NCI-H1092 (cell line): ENCODE measurements at places on chromosomes 11 and 22.

DNA sequence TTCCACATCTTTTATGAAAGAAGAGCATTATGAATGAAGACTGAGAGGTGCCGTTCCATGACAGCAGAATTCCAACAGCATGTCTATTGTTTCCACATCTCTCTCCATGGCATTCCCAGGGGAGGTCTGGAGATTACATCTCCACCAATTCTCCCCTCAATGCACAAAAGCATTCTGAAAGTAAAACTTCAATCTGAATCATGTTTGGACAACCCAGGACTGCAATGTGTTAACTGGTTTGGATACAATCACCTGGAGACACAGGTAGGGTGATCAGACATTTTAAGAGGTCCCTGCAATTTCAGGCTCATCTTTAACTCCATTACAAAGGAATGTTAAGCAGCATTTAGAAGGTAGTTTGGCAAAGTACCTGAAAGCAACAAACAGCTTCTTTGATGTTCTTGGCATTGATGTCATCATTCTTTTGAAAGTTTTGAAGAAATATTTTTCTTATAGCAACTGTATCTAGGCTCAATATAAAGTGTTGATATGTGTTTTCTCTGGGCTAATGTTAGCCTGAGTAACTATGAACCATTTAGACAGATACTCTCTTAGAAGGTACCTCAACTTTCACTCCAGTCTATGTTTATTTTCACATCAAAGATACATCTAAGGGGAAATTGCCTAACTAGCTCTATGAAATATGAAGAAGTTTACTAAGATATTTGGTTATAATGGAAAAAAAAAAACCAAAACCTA, 181.4 kb upstream of the MTMR2 start:
- DNase-seq = no peak

DNA sequence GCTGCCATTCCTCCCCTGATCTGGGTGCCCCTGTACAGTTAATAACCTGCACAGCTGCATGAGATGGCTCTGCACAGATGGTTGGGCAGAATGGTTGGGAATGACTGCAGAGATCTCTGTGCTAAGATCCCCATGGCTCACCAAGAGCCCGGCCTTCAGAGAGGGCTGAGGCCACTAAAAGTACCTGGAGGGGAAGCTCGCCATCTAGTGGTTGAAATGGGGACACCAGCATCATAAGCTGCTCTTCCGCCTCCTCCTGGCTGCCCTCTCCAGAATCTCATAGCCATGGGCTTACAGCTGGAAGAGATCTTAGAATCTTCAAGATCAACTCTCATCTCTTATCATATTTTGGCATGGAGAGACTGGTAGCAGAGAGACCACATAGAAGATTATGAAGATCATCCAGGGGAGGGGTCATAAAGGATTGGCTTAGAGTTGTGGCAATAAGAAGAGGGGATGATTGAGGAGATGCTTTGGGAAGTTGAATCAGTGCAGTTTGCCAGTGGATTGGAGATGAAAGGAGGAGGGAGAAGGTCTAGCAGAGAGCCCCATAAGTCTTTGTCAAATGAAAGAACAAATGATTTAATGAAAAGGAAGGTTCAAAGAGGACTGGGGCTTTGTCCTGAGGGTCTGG, 22.0 kb upstream of the TLCD5 start:
- DNase-seq = peak; percentile 32

- DNase-seq = no peak
These were observed 812 bp upstream of the OR5A2 start for GRCh38 chr11:59427068-59427382.

GRCh38 chr11:112292785-112293407, 32.2 kb upstream of the PLET1 start:
- DNase-seq = no peak

DNA sequence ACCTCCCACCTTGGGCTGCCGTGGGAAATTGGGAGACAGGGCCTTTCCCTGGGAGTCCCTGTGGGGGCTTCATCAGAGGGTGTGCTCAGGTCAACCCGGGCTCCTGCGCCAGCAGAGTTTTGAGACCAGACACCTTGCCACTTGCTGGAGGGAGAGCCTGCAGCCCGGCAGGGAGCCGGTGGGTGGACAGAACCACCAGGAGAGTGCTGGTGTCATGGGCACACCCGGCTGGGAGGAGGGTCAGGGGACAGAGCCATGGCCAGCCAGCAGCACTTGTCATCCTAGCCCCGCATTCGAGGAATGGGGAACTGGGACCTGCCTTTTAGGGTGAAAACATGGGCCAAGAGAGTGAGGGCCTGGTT, 209.3 kb downstream of the TBC1D22A start:
- DNase-seq = no peak

- no peak for DNase-seq
These were observed 33.6 kb downstream of the NEU3 start for GRCh38 chr11:75022296-75022695.

DNA sequence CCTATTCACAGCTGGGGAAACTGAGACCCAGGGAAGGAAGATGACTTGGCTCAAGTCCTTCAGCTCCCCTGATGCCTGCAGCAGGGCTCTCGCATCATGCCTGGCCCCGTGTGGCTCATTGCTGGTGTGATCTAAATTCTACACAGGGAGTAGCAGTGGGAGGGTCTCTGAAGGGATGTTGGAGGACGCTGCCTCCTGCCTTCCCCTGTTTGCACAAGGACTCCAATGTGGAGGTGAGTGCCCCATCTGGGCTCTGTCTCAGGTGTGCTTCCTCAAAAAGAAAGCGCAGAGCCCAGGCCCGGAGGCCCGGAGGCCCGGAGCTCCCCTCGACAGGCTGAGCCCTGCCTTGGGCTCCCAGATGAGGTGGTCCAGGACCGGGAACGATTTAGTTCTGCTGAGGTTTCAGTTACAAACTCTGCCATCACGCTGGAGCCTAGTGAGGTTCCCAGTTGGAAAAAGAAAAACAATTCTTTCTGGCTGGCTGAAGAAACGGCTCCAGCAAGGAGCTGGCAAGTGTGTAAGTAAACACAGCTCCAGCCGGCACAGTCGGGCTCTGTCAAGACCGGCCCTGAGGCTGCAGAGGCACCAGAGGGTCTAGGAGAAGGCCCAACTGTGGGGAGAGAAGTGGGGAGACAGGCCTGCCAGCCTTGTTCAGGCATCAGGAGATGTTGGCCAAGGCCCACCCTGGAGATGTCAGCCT, 49.8 kb downstream of the NAT10 start:
- no peak for DNase-seq

DNA sequence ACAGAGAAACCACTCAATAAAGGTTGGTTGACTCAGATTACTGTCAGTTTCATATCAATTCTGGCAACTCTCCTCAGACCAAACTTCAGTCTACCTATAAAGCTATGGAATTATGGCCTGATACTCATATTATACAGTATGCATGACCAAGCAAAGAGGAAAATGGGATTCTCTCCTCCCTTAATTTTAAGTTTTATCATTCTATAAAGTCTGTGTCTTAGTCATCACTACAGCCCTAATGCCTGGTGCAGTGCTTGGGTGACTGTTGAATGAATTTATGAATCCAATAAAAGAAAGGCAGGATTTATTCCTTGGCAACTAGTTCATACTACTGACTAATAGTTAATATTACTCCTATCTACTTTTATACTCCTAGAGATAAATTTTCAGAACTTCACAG, 37.6 kb upstream of the GRAMD1B start:
- DNase-seq = no peak

GRCh38 chr11:131491503-131491902, 121.1 kb downstream of the NTM start:
- DNase-seq = no peak

- peak; percentile 55 for DNase-seq
These were observed 43.2 kb downstream of the NEU3 start for GRCh38 chr11:75031771-75032549.

DNA sequence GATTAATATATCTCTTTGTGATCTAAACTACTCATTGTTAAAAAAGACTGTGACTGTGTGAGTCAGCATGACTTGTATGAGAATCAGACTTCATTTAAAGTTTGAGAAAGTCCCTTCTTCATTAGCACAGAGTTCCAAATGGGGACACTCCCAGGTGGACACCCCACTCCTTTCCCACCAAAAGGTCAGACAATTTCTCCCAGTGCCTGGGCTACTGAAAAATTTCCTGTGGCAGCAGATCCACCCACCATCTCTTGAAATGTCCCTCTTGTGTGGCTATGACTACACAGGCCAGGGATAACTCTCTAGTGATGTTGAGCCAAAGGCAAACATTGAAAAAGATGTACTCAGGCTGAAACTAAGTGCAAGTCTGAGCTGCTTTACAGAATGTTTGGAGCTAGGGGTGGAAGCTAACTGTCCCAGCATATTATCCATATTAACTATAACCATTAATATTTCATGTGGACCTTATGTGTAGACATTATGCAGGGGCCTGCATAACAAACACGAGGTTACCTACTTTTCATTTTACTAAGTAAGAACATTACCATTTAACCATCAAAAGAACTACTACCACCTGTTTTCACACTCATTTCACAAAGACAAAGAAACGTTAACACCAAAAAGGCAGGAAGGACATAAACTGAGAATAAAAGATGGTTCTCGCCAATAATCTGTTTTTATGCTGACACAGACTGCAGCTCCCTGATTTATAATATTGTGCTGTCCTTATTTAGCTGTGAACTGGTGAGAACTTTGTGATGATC, 44.8 kb downstream of the MMP20 start:
- no peak for DNase-seq

DNA sequence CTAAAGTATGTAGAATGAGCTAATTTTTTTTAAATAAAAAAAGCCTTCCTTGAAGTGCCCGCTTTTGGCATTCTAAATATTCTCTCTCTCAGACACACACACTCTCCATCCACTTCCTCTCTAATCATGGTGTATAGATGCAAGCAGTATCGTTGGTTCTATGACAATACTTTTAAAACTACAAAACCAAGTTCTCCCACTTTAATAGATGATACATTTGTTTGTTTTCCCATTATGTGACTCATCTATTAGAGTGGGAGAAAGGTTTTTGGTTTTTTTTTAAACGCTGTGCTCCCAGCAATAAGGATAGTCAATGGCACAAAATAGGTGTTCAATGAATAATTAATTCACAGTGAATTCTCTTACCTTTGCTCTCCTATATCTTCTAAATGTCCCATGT, 44.6 kb downstream of the FZD4 start:
- DNase-seq = no peak

- no peak for DNase-seq
These were observed 139.5 kb downstream of the KIF18A start for GRCh38 chr11:27968461-27968860.

GRCh38 chr11:105046898-105047579, 1.9 kb upstream of the CARD16 start:
- no peak for DNase-seq

DNA sequence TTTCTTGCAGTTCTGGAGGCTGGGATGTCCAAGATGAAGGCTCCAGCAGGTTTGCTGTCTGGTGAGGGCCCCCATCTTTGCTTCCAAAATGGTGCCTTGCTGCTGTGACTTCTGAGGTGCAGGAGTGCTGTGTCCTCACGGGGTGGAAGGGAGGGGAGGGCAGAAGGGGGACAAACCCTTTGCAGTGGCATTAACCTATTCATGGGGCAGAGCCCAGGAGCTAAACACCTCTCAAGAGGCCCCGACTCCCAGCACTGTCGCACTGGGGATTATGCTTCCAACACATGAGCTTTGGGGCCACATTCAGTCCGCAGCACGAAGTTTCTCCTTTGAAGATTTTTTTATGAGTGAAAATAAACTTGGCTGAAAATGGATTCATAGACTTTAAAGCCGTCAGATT, 25.5 kb upstream of the OSBPL5 start:
- no peak for DNase-seq

- DNase-seq = no peak
These were observed 30.1 kb downstream of the EXT2 start for GRCh38 chr11:44125598-44125997.

DNA sequence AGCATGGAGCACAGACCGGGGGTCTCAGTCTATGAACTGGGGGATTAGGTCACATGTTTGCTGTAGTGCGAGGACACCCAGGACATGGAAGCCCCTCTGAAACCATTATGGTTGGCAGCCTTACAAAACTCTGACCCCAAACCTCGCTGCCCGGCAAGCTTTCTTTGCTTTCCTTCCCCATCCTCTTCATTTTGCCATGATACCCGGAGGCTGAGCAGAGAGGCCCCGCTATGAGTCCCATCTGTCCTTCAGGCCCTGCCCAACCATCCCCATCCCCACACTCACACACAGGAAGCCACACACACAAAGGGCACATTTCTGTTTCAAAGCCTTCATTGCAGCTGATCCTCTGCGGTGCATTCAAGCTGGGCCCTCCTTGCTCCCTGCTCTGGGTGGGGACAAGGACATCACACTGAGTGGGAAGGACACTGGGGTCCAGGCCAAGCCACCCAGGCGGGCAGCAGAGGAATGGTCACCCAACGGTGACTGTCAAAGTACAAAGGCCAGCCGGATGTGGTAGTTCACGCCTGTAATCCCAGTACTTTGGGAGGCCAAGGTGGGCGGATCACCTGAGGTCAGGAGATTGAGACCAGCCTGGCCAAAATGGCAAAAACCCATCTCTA, 176.5 kb downstream of the CTTN start:
- no peak for DNase-seq

- no peak for DNase-seq
These were observed 68.3 kb downstream of the IGLL1 start for GRCh38 chr22:23511627-23512347.

DNA sequence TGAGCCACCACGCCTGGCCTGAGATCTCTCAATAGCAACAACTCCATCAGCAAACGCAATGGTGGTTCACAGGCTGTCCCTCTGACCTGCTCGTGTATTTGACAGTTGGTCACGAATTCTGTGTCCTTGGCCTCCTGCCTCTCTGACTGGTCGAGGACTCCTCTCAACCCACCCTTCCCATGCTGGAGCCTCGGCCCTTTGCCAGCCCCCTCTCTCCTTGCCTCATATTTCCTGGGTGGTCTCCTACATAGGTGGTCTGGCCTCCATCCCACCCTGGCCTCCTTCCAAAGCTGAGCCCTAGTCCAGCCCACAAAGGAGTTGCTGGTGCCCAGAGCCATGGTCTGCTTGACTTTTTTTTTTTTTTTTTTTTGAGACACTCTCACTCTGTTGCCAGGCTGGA, 11.4 kb upstream of the A4GALT start:
- no peak for DNase-seq

- DNase-seq = no peak
These were observed 11.9 kb upstream of the OAF start for GRCh38 chr11:120198787-120199469.

DNA sequence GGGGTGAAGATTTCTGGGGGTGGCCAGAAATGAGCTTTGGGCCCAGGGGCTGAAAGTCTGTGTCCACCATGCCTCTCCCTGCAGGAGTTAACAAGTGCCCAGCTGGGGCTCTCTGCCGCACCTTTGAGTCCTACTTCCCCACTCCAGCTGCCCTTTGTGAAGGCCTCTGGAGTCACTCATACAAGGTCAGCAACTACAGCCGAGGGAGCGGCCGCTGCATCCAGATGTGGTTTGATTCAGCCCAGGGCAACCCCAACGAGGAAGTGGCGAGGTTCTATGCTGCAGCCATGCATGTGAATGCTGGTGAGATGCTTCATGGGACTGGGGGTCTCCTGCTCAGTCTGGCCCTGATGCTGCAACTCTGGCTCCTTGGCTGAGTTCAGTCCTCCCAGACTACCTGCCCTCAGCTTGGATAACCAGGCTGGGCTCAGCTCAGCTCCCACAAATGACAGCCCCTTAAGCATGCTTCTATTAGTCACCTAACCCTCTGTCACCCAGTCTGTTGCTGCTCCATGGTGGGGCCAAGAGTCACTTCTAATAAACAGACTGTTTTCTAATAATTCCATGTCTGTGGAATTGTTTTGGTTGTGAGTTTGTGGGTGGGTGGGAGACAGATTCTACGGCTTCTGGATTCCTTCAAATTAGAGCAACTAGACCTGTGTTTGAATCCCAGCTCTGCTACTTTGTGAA, 3.0 kb upstream of the INPPL1 start:
- no peak for DNase-seq

GRCh38 chr11:99260696-99261095, 239.9 kb downstream of the CNTN5 start:
- no peak for DNase-seq
